ENCODE measurements at places on chromosomes 7 and 10. TPM values are rescaled to one million over a fixed set of nuclear protein-coding genes. Genes with fewer than 3 reads are reported as not detected.

Gene ALOX5
- polyA plus RNA-seq, result 1.1 TPM

Gene ANKRD61
- polyA plus RNA-seq, result not detected

GRCh38 chr7:92402920-92403759 lies 44.1 kb upstream of the GATAD1 start:
- DNase-seq, result no peak

GRCh38 chr10:49332333-49332732 lies 33.4 kb downstream of the C10orf71 start:
- no peak for DNase-seq

GRCh38 chr7:519484-520390 lies at the start of gene PDGFA:
Gene PDGFA, minus strand, starts transcription at chr7:519846. Its CDS starts 845 bp downstream, at chr7:519001.
- peak; percentile 25 for DNase-seq

GRCh38 chr10:58996063-58996462 lies 180.4 kb upstream of the PHYHIPL start:
- DNase-seq, result no peak

DNA sequence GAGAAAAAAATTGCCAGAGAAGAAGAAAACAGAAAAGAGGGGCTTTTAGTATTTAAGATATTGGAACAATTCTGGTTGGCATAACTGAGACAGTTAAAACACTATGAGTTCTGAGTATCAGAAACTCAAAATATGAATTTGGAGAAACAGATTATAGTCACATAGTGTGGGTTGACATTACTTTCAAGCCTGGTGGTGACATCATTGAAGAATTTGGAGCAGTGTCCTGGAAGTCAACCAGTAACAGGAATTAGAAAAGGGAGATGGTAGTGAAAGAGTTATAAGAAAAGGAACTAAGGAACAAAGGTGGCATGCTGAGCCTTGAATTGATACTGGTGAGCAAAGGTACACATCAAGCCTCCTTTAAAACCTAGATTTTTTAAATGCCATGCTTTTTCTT lies 88.2 kb downstream of the ZNF438 start:
- no peak for DNase-seq

GRCh38 chr7:83211685-83212084 lies 49.0 kb upstream of the PCLO start:
- no peak for DNase-seq
